ENCODE measurements at places on chromosomes 5 and 9. TPM values are rescaled to one million over a fixed set of nuclear protein-coding genes. Genes with fewer than 3 reads are reported as not detected.

Gene CCDC187
- total RNA-seq = not detected

Gene SPINK7
- total RNA-seq = not detected

Gene COMMD10
- 22.1 TPM for total RNA-seq

Gene IL13
- 0.37 TPM for total RNA-seq

DNA sequence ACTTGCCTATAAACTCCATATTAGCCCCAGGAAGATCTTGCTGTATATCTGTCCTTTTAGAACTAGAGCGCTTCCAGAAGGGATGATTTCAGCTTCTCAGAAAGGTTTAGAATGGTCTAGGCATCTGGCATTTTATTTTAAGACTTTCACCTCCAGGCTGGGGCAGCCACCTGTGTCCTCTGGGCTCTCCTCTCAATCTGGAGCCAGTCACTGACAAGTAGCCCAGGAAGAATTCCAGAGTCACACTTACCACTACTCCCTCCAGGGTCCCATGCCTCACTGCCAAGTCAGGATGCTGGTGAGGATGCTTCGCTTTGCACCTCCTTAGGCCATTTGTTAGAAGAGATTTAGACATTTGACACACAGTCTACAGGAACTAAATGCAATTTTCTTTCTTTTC is 20.8 kb downstream of the B4GALT1 start:
- no peak overlapping the region for H3K27ac ChIP-seq
- no peak for DNase-seq
- H3K4me1 ChIP-seq = peaks cover 26% of the 10 kb centered on the region
- no peak overlapping the region for H3K4me3 ChIP-seq
- H3K27me3 ChIP-seq = no peaks in the 10 kb centered on the region
- no peaks in the 10 kb centered on the region for H3K36me3 ChIP-seq

DNA sequence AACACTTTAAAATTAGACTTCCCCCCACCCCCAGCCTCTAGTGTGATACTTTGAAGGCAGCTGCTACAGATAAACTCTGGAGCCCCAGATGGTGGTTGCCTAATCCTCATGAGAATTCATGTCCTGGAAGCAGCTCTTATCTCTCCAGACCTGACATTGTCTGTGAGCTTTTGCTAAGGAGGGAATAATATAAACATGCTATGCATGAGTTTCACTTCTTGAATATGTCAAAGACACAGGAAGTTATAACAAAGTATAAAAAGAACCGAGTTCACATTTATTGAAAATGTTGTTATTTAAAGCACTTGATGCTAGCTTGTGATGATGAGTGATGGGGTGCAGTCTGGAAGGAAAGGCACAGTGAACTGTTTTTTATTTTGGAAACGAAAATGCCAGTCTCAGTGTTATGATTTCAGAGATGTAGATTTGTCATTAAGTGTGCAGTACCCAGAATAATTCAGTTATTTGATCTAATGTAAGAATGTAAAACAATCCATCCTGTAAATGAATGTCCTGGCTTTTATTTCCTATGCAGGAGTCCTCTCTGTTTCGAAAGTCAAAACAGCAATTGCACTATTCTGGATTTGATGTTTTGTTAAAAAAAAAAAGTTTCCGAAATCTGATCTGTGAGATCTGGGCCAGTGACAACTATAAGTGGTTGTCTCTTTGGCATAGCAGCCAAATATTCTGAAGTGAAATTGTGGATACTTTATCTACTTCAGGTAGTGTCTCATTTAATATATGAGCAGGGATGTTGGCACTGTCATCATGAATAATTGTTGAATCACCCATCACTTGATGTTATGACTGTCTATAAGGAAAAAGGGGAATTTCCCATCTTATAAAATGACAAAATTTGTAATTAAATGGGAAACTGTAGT is 77.0 kb downstream of the ZCCHC7 start:
- peaks cover 26% of the 10 kb centered on the region for H3K36me3 ChIP-seq
- peaks cover 33% of the 10 kb centered on the region for H3K4me1 ChIP-seq
- peak overlapping the region; percentile 14 for H3K27ac ChIP-seq
- no peaks in the 10 kb centered on the region for H3K27me3 ChIP-seq
- no peak for DNase-seq

- no peak for DNase-seq
- H3K4me1 ChIP-seq = no peaks in the 10 kb centered on the region
- H3K27ac ChIP-seq = no peak overlapping the region
- H3K27me3 ChIP-seq = no peaks in the 10 kb centered on the region
Observed at GRCh38 chr9:134568811-134569210, 72.8 kb upstream of the COL5A1 start.

DNA sequence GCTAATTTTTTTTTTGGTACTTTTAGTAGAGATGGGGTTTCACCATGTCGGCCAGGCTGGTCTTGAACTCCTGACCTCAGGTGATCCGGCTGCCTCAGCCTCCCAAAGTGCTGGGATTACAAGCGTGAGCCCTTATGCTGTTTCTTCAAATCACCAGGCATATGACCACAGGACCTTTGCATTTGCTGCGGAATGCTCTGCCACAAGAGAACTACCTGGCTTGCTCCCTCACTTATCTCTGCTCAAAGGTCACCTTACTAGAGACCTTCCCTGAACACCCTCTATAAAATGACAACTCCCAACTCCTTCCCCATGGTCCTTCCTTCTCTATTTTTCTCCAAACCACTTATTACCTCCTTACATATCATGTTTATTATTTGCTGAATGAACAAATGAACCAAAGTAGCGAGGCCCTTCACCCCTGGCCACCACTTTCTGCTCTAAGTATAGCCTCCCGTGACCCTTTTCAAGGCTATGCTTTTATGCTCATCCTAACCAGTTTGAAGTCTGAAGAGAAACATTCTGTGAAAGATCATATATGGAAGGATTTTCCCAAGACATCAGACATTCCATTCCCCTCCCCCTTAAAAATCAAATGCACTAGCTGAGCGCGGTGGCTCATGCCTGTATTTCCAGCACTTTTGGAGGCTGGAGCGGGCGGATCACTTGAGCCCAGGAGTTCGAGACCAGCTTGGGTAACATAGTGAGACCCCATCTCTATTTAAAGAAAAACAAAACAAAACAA is 1.3 kb downstream of the ZER1 start:
- no peak for DNase-seq
- no peaks in the 10 kb centered on the region for H3K27me3 ChIP-seq
- no peaks in the 10 kb centered on the region for H3K36me3 ChIP-seq
- peaks cover 14% of the 10 kb centered on the region for H3K4me1 ChIP-seq
- H3K4me3 ChIP-seq = peak overlapping the region; percentile 98

- no peak overlapping the region for H3K27ac ChIP-seq
- no peaks in the 10 kb centered on the region for H3K27me3 ChIP-seq
- no peak overlapping the region for H3K4me3 ChIP-seq
- no peaks in the 10 kb centered on the region for H3K4me1 ChIP-seq
- no peaks in the 10 kb centered on the region for H3K36me3 ChIP-seq
- DNase-seq = no peak
Observed at GRCh38 chr5:115419846-115420585, 123.6 kb upstream of the CCDC112 start.
